ENCODE measurements at places on chromosomes 2 and 18.

- DNase-seq: no peak
Measured at GRCh38 chr18:54742659-54743604, 85.3 kb upstream of the RAB27B start.

DNA sequence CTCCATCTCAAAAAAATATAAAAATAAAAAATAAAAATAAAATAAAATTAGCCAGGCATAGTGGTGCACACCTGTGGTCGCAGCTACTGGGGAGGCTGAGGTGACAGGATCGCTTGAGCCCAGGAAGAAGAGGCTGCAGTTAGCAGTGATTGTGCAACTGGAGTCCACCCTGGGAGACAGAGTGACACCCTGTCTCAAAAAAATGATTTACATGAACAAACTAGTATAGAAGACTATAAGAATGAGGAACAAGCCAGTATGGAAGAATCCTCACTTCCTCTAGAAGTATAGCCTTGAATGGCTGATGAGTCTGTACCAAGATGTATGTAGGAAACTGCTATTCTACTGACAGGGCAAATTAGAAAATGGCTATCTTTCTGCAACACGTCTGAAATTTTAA is 10.9 kb downstream of the YES1 start:
- DNase-seq: no peak

GRCh38 chr2:199662255-199662654 is 188.7 kb downstream of the FTCDNL1 start:
- DNase-seq: no peak

DNA sequence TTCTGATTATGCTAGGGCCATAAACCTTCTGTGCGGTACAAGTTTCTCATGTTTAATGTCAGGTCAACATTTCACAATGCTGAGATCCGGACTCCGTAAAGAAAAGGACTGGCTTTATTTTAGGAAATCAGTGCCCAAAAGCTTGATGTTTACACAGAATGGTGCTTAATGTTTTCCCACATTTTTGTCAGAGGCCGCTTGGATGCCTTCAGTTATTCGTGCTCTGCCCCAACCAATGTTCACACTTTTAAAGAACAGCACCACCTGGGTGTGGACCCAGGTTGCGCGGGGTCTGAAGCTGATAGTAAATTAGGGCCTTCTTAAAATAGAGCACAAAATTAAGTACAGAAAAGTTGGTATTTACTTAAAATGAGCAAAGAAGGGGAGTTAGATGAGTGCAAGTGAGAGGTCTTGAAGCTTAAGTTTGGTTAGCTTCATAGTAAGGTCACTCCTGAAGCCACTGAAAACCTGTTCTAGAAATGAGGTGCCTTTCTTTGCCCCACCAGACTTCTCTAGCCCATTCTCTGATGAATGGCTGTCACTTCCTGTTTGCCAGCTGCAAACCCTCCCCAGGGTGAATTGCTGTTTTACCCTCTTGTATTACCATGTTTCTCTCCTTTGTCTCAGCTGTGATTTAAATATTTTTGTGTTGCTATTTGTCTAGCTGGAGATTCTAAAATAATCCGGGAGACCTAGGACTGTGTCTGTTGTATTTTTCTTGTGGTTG is 20.5 kb downstream of the SLC3A1 start:
- peak; percentile 42 for DNase-seq

DNA sequence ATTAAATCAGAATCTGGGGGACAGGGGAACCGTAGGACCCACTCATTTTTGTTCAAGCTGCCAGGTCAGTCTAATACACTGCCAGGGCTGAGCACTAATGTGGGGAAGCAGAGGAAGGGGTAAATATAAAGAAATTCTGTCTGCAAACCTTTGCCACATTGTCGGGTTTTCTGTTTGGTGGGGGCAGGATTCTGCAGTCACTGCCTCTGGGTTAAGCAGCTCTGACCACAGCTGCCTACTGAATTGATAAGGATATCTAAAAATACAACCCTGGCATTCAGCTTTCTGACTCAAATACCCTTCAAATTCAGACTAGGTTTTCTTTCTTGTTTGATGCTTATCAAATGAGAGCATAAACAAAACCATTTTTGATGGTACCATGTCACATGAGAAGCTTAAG is 6.0 kb downstream of the DNER start:
- DNase-seq: no peak

- DNase-seq: no peak
Measured at GRCh38 chr2:71120195-71120594, 9.8 kb downstream of the MCEE start.

- no peak for DNase-seq
Measured at GRCh38 chr2:157158111-157158510, 99.4 kb upstream of the GALNT5 start.

GRCh38 chr2:88188748-88189147 is 18.6 kb downstream of the THNSL2 start:
- DNase-seq: no peak

GRCh38 chr2:145199042-145199441 is 679.1 kb upstream of the ZEB2 start:
- DNase-seq: no peak

DNA sequence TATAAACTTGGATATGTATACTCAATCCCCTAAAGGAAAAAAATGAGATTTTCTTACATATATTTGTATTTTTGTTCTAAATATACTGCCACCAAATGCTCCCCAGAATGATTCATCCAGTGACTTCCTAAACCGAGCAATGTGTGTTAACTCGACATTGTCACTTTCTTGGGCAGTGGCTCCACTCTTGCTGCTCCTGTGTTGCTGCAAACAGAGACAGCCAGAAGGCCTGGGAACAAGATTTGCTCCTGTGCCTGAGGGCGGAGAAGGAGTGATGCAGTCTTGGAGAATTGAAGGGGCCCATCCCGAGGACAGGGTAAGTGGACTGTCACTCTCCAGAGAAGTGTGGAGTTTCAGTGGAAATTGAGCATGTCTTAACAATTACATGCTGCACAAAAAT is 32.7 kb downstream of the DSG4 start:
- DNase-seq: no peak

DNA sequence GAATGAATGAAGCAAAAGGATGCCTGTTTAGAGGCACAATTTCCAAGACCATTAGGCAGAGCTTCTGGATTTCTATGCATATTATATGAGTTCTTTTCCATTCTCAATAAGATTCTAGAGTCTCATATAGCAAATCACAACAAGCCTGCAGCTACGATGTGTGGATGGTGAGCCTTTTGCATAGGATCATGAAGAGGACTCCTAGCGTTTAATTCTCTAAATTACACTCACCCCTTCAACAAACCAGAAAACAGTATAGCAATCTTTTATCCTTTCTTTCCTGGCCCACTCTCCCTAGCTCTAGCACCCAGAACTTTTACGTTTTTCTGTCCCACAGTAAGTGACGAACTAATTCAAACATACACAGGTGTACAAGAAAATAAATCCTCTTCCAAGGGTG is 293.1 kb upstream of the KLHL29 start:
- DNase-seq: no peak

DNA sequence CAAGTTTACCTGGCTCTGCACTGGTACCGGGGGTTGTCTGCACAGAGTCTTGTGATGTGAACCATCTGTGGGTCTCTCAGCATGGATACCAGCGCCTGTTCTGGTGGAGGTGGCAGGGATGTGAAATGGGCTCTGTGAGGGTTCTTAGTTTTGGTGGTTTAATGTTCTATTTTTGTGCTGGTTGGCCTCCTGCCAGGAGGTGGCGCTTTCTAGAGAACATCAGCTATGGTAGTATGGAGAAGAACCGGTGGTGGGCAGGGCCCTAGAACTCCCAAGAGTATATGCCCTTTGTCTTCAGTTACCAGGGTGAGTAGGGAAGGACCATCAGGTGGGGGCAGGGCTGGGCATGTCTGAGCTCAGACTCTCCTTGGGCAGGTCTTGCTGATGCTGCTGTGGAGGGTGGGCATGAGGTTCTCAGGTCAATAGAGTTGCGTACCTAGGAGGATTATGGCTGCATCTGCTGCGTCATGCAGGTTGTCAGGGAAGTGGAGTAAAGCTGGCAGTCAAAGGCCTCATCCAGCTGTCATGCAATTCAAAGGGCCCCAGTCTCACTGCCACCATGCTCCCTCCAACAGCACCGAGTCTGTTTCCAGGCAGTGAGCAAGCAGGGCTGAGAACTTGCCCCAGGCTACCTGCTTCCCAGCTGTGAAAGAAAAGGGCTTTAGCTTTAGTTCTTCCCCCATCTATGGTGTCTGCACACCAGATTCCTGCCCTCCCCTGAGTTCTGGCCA is 278.0 kb downstream of the METTL4 start:
- no peak for DNase-seq

DNA sequence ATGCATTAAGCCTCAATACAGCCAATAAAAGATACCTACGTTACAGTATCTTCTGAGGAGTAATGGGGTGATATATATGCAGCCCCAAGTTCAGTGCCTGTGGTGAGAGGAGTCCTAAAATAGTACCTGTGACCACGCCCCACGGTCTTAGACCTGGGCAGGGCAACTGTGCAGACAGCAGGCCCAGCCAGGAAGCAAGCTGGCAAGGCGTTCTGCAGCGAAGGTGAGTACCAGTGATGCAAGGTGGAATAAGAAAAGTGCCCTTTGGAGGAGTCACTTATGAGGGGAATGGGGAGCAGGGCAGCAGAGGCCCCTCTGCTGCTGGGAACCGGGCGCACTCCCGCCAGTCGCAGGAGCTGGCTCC is 12.7 kb upstream of the MAP3K2 start:
- DNase-seq: no peak

GRCh38 chr2:18754286-18754685 is 164.9 kb upstream of the NT5C1B start:
- no peak for DNase-seq

GRCh38 chr2:68878071-68878711 is 7.0 kb upstream of the BMP10 start:
- DNase-seq: no peak

GRCh38 chr18:61459896-61460648 is 126.8 kb downstream of the CDH20 start:
- DNase-seq: no peak

GRCh38 chr18:3177902-3178687 is 41.7 kb downstream of the MYOM1 start:
- no peak for DNase-seq

DNA sequence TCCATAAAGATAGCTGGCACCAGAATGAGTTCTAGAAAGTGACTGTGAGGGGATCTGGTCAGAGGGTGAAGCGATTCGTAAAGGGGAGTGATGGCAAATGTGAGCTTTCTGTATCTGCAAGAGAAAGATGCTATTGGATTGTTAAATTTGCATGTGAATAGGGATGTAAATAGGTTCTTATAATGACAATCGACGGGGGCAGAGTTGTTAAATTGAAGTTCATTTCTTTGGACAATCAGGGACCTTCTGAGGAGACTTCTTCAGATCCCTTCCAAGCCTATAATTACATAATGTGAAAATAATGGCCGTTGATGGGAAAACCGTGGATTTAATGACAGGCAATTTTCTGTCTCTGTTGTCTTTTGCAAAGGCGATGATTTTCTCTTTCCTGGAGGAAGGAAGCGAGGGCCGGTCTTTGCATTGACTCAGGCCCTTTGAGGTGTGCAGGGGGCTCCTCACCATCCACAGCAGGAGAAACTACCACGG is 52.2 kb upstream of the TMEM18 start:
- no peak for DNase-seq

DNA sequence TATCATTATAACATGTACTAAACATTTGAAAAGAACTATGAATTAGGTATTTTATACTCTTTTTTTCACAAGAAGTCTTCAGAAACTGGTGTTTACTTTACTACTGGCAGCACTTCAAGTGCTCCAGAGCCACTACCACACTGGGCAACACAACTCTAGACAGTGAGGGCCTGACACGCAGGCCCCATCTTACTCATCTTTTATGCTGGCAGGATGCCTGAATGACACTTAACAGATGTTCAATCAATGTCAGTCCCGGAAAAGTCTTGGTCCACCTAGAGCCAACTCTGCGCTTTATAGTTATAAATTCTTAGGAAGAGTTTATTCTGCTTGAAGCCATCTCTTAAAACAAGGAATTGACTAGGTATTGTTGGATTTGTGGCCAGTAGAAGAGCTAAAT is 8.7 kb upstream of the WIPF1 start:
- no peak for DNase-seq

- no peak for DNase-seq
Measured at GRCh38 chr2:57987835-57988573, 58.6 kb upstream of the VRK2 start.

DNA sequence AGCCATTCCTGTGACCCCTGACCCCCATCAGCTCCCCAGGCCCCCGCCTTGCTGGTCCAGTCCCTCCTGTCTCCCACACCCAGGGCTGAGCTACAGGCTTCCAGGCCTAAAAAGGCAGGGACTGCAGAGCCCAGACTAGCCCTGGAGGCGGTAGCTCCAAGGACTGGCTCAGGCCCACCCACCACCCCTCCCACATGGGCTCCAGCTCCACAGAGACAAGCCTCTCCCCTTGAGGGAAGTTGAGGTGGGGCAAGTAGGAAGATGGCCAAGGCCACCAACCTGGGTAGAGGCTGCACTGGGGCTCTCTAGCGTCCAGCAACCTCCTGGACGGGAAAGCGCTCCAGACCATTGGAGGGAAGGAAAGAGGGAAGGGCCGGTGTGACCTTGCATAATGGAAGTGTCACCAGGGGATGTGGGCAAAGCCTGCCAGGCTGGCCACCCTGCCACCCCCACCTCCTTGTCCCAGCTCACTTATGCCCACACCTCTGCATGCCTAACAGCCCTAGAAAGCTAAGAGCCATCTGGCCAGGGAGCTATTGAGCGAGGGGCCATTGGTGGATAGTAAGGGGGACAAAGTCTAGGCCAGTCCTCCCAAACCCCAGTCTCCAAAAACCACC is 63.1 kb downstream of the TNS1 start:
- no peak for DNase-seq

DNA sequence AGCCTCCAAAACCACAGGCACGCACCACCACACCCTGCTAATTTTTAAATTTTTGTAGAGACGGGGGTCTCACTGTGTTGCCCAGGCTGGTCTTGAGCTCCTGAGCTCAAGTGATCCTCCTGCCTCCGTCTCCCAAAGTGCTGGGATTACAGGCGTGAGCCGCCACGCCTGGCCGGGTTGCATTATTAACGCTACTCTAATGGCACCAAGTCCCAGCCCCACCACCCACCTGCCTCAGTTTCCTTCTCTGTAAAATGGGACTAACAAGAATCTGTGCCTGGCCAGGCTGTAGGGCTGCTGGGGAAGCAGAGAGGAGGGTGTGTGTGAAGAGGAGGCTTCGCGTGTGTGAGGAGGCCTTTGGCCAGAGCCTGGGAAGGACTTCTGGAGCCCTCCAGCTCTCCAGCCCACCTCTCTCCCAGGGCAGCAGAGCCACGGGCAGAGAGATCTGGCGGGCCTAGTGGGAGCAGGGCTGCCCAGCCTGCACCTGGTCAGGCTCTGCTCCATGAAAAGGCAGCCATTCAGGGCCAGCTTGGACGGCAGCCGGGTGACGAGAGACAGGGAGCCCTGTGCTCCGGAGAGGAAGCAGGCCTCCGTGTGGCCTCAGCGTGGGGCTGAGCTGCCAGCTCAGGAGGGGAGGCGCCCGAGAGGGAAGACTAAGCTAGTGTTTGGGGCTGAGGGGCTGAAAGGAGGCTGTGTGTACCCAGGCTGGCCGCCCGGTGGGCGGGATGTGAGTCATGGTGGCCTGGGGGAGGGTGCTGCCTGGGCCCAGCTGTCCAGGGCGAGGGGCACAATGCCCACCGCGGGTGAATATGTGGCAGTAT is 7.4 kb upstream of the B3GNT7 start:
- no peak for DNase-seq

GRCh38 chr2:30296496-30296895 is 65.2 kb downstream of the LBH start:
- no peak for DNase-seq
